Amniotic stem cell (primary cell): ENCODE measurements at places on chromosomes 5 and 9.

DNA sequence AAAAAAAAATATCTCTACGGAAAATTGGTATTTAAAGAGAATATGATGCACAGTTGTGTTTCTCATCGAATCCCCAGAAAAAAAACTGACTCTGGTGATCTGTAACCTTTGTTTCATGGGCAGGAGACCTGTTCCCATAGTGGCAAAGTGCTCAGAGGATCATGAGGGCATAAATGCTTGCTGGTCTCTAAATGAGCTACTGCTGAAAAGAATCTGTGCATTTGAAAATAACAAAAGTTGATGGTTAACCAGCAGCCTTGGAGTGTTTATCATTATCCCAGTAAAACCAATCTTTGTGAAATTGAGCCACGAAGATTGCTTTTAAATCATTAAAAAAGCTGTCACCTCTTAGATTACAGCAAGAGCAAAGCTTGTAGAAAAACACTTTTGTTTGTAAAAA lies 775.4 kb downstream of the MTRR start:
- DNase-seq, result no peak

- DNase-seq, result no peak
These were observed 94.6 kb upstream of the SLC30A5 start for GRCh38 chr5:68999181-68999580.

DNA sequence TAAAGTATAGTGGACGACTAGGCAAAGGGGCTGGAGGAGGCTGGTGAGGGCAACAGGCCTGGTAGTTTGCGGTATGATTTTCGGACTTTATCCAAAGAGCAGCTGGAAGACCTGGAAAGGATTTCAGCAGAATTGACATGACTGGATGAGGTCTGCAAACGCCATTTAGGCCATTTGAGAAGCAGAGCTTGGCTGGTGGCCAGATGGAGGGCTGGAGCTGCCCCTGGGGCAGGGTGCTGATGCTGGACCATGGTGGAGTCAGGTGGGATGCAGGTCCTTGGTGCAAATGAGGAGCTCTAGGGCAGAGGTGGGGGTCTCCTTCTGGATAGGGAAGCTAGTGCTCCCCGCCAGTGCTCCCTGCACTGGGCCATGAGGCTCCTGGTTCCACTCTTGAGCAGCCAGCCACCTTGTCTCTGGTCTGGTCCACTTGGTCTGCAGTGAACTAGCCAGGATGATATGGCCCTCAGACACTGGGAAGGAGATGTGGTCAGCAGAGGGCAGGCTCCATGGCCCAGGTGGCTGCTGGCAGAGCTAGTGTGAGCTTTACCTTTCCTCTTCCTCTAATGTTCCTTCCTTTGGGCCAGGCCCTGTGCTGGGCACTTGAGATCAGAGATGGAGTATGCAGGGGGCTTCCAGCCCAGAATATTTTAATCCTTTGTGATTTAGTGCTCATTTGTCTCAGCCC lies 31.4 kb downstream of the COL27A1 start:
- no peak for DNase-seq

DNA sequence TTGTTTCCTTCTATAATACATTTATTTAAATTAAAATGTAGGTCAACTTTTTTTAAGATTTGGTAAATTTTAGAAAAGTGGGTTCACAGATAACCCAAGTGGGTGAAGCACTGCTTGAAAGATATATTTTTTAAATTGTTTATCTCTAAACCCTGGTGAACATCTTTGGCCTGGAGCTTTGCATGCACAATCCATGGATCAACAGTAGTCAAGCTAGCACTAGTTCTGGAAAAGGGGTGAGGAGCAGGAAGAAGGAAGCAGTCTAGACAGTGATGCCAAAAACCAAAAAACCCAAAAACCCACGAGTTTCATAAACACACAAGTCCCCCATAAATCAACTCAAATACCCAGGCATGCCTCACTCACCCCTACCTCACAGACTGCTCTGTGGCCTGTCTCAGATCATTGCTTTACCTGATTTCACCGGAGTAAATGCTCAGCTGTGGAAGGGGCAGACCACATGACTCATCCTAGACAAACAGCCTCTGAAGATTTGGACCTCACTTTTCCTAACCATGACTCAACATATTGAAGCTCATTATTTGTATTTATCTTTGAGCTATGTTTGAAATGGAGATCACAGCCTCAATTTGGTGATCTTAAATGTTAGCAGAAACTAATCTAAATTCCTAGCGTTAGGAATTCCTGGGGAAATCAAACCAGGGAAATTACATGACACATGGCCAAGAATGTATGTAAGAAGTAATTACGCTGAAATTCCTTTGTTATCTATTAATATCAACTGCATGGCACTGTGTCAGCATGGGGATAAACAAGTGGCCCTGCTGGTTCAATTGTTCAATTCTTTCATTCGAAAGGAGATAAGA lies 149.6 kb downstream of the ZNF608 start:
- peak; percentile 40 for DNase-seq

GRCh38 chr9:35533398-35533797 lies 43.5 kb downstream of the RUSC2 start:
- DNase-seq, result no peak

DNA sequence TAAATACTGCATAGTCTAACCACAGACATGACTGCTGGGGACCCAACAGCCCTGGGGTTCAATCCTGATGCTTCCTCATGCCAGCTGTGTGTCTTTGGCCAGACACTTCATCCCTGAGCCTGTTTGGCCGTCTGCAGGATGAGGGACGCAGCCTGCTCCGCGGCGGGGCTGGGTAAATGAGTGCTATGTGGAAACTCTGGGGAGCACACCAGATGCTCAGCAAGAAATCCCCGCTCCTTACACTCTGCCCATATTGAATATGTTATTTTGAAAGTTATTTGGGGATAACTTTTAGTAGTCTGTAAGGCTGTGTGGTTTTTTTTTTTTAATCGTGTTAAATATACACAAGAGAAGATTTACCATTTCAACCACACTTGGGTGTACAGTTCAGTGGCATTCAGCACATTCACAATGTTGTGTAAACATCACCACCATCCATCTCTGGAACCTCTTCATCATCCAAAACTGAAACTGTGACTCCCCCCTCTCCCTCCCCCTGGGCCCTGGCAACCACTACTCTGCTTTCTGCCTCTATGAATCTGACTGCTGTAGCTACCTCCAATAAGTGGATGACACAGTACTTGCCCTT lies 42.7 kb downstream of the SH3PXD2B start:
- no peak for DNase-seq

DNA sequence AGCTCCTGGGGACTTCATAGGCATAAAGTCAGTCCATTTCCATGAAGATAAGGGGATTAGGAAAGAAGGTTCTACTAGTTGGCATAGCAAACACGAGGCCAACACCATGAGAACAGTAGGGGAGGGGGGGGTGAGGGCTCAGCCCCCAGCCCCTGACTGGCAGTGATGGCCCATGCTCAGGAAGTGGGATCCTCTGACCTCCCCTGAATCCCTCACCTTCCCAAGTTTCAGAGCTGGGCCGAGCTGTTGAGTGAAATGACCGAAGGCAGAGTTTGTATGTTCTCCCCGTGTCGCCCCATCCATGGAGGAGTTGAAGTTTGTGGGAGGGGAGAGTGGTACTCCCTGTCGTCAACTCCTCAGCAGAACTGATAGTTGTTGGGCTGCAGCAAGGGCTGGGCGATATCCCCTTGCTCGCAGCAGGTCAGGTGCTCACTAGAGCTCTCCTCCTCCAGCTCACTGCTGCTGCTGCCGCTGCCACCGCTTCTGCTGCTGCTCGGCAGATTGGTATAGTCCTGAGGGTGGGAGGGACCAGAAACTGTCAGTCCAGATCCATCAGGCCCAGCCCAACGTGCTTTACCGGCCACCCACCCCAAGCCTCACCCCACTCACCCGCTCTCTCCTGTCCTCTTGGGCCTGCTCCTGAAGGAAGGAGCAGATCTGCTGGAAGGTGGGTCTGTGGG lies 32.5 kb downstream of the CSF1R start:
- no peak for DNase-seq

GRCh38 chr9:105295986-105296385 lies 51.5 kb downstream of the SLC44A1 start:
- no peak for DNase-seq

DNA sequence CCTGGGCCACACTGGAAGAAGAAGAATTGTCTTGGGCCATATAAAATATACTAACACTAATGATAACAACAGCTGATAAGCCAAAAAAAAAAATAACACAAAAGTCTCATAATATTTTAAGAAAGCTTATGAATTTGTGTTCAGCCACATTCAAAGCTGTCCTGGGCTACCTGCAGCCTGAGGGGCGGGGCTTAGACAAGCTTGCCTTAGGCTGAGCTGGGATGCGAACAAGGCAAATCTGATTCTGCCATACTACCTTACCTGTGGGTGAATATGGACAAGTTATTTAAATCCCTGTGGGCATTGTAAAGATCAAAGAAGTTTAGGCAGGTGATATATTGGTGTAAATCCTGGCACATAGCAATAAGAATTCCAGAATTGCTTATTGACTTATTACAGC lies 212.3 kb upstream of the ATP10B start:
- no peak for DNase-seq

- DNase-seq, result peak; percentile 75
These were observed 40.3 kb upstream of the ABCA1 start for GRCh38 chr9:104968025-104968982.

DNA sequence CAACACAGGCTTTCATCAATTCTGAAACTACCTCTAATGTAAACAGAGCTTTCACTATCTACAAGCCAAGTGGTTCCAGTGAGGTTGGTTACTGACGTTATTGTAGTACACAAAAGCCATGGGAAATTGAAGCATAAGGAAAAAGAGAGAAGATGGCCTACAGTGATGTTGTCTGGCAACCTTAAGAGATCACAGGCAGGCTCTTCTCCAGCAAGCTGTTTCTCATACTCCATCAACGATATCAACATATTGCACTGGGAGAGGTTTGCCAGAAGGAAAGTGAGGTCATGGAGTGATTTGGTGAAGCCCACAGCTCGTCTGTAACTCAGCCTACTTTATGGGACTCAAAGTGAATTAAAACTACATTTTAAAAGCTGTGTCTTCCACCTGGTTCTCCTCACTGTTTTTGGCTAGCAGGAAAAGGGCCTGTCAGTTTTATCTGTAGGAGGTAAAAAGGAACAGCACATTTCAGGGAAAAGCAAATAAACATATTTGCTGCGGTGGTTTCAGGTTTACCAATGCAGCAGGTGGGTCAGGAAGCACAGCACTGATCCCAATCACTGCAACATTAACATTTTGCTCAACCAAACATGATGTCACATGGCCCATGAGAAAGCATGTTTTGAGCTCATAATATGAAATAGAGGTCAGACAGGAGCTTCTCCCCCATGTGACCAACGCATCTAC lies 72.9 kb downstream of the ARSB start:
- DNase-seq, result no peak

- no peak for DNase-seq
These were observed 126.7 kb downstream of the ARSB start for GRCh38 chr5:78858364-78858763.

GRCh38 chr9:82164159-82164558 lies 175.6 kb downstream of the SPATA31D1 start:
- no peak for DNase-seq

DNA sequence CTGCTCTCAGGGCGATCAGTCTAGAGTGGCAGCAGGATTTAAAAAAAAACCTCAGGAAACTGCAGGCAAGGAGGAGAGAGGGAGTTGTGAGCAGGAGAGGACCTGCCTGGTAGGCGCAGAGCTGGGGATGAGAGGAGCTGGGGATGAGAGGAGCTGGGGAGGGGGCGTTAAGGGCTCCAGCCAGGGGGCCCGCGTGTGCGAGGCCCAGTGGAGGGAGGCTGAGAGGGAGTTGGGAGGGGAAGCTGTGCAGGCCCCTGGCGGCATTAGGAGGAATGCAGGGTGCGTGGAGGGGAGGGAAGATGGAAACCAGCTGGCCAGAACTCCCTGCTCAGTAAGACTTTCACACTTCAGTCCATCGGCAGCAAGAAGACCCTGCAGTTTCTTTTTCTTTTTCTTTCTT lies 45.2 kb upstream of the HMCN2 start:
- DNase-seq, result no peak

- DNase-seq, result no peak
These were observed 591.7 kb downstream of the ZNF608 start for GRCh38 chr5:124154714-124155113.
